ENCODE measurements at places on chromosomes 13 and 19. TPM values are rescaled to one million over a fixed set of nuclear protein-coding genes. Genes with fewer than 3 reads are reported as not detected.
A peak's percentile ranks its signal among the peaks of the same experiment; 100 is the strongest.

- no peak for DNase-seq
- H3K27ac ChIP-seq: no peak overlapping the region
- H3K4me3 ChIP-seq: no peak overlapping the region
- peaks cover 4% of the 10 kb centered on the region for H3K4me1 ChIP-seq
- no peaks in the 10 kb centered on the region for H3K27me3 ChIP-seq
- no peaks in the 10 kb centered on the region for H3K36me3 ChIP-seq
Measured at GRCh38 chr13:30565658-30566057, 52.1 kb upstream of the USPL1 start.

CYP4F2 gene
- polyA plus RNA-seq: 0.34 TPM

DNA sequence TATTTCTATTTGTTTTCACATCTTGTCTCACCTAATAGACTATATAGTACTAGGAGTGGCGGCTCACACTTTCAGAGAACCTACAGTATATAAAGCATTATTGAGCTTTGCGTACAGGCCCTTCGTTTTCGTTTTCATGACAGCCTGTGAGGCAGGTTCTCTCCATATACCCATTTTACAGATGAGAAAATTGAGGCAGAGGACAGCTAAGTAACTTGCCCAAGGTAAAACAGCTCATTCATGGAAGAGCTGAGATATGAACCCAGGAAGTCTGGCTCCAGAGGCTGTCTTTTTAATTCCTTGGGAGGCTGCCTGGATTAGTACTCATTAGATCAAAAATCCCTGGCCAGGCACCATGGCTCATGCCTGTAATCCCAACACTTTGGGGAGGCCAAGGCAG lies 28.9 kb downstream of the FAAP24 start:
- no peaks in the 10 kb centered on the region for H3K4me1 ChIP-seq
- H3K27ac ChIP-seq: no peak overlapping the region
- no peak overlapping the region for H3K4me3 ChIP-seq
- H3K36me3 ChIP-seq: no peaks in the 10 kb centered on the region
- H3K27me3 ChIP-seq: no peaks in the 10 kb centered on the region
- DNase-seq: no peak

DNA sequence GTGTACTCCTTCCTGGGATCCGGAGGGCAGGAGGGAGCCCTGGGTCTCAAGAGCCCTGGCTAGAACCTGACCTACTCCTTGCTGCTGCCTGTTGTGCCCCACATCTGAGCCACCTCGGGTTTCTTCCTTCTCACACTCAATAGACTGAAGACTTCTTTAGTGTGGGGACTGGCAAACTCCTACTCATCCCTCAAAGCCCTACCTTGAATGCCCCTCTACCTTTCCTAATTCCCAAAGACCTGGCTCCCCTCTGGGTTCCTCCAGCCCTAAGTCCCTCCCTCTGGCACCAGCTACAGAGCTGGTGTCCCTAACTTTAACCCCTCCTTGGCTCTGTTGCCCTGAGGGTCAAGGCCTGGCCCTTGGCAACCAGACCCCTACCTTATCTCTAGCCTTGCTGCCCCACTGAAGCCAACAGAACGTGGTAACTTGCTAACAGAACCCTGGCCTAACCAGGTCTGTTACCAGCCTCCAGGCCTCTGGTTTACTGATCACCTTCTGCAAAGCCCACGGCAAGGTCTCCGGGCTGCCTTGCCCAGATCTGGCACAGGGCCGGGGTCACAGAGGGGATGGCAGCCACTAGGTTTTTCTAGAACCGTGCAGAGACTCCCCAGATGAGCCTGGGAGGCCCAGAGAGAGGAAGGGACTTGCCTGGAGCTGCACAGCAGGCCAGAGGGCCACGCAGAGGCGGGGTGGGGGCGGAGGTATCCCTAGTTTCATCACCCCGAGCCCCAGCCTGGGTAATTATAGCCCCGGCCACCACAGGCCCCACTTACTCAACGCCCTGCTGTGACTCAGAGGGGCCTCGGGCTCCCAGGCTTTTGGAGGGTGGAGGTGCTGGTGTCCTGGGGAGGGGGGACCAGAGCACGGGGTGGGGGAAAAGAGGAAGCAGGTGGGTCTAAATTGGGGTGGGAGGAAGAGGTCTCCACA lies 15.3 kb downstream of the ZBTB7A start:
- DNase-seq: peak; percentile 66
- peak overlapping the region; percentile 17 for H3K4me3 ChIP-seq
- H3K36me3 ChIP-seq: no peaks in the 10 kb centered on the region
- no peak overlapping the region for H3K27ac ChIP-seq

DNA sequence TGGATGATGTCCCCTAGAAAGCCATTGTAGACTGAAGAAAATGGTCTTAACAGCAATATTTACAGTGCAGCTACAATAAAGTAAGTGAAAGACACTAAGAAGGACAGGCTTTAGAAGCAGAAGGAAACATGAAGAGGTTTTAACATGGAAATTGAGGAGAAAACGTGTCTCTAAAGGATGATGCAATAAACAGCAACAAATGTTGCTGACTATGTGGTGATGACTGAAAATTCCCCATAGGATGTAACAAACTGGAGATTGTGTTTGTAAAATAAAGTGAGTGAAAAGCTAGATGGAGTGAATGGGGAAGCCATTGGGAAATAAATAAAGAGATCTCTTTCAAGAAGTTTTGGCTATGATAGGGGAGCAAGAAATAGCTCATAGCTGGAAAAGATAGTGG lies 186.7 kb upstream of the IPO5 start:
- no peak for DNase-seq
- no peak overlapping the region for H3K27ac ChIP-seq
- no peaks in the 10 kb centered on the region for H3K4me1 ChIP-seq
- H3K4me3 ChIP-seq: no peak overlapping the region
- no peaks in the 10 kb centered on the region for H3K36me3 ChIP-seq

DNA sequence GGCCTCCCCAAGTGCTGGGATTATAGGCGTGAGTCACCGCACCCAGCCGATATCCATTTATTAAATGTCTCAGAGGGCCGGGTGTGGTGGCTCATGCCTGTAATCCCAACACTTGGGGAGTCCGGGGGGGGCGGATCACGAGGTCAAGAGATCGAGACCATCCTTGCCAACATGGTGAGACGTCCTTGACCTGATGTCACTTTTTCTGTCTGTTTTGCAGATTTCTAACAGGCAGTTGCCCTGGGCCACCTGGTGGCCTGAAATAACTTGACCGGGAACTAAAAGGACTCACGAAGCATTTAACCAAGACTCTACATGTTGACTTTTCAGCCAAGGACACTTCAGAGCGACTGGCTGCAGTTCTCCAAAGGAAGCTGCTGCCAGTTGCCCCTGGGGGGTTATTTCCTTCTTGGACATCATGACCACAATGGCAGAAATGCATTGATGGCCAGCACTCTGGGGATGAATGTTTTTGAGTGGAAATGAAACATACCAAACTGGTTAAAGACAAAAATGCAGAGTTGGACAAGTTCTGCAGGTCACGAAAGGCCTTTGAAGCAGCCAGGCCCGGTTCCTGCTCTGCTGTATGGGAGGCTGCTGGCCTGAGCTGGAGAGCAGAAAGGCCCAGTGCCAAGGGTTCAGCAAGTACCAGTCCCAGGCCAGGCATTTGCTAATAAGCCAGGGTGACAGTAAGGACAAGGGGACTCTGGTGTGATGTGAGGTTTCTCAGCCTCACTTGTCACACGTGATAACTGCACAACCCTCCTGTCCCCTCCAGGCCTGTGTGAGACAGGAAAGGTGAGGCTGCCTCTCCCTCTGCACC lies 8.3 kb downstream of the ZNF837 start:
- no peak overlapping the region for H3K27ac ChIP-seq
- H3K36me3 ChIP-seq: no peaks in the 10 kb centered on the region
- no peak overlapping the region for H3K4me3 ChIP-seq

GRCh38 chr13:106156468-106156867 lies 379.0 kb downstream of the EFNB2 start:
- DNase-seq: no peak
- H3K36me3 ChIP-seq: no peaks in the 10 kb centered on the region
- H3K4me3 ChIP-seq: no peak overlapping the region
- H3K27ac ChIP-seq: no peak overlapping the region

PRSS57 gene
- polyA plus RNA-seq: 0.20 TPM

CEACAM4 gene
- polyA plus RNA-seq: 0.28 TPM

DNA sequence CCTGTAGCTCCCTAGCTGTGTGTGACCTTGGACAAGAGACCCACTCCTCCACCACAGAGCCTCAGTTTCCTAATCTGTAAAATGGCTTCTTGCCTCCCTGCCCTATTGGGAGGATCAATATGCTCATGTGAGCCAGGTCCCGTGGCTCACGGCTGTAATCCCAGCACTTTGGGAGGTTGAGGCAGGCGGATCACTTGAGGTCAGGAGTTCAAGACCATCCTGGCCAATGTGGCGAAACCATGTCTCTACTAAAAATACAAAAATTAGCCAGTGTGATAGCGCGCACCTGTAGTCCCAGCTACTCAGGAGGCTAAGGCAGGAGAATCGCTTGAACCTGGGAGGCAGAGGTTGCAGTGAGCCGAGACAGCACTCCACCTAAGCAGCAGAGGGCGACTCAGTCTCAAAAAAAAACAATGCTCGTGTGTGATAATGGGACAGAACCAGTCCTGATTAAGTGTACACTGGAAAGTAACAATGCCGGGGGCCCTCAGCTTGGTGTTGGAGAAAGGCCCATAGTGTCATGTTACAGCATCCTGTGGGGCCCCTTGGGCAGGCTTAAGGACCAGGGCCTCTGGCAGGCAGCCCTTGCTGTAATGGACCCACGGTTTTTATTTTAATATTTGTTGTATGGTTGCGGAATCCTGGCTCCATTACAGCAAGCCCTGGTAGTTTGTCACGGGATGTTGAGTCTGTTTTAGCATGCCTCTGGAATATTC lies 6.8 kb downstream of the RPS11 start:
- H3K4me3 ChIP-seq: no peak overlapping the region
- peaks cover 7% of the 10 kb centered on the region for H3K36me3 ChIP-seq
- DNase-seq: peak; percentile 81
- no peaks in the 10 kb centered on the region for H3K27me3 ChIP-seq
- no peak overlapping the region for H3K27ac ChIP-seq
- H3K4me1 ChIP-seq: peaks cover 14% of the 10 kb centered on the region

ALKBH7 gene
- polyA plus RNA-seq: 66.5 TPM

FSD1 gene
- 1.2 TPM for polyA plus RNA-seq

GRCh38 chr13:48264058-48264457 lies 31.1 kb downstream of the ITM2B start:
- DNase-seq: no peak
- no peak overlapping the region for H3K4me3 ChIP-seq
- H3K36me3 ChIP-seq: peaks cover 5% of the 10 kb centered on the region
- H3K27me3 ChIP-seq: no peaks in the 10 kb centered on the region

DNA sequence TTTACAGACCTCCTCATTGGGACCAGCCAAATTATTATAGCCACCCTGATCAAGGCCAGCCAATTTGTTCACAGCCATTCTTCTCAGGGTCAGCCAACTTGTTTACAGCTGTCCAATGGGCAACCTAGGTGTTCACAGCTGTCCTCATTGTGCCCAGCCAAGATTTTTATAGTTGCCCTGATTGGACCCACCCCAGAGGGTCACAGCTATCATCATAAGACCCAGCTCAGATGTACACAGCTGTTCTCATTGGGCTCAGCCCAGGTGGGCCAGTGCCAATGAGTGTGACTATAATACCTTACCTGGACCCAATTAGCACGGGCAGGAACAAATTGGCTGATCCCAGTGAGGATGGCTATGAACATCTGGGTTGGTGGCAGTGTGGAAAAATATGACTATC lies 1151.8 kb downstream of the UQCRFS1 start:
- H3K27me3 ChIP-seq: no peaks in the 10 kb centered on the region
- H3K4me1 ChIP-seq: no peaks in the 10 kb centered on the region
- no peaks in the 10 kb centered on the region for H3K36me3 ChIP-seq
- H3K4me3 ChIP-seq: no peak overlapping the region

ZNF66 gene
- polyA plus RNA-seq: 9.8 TPM

DNA sequence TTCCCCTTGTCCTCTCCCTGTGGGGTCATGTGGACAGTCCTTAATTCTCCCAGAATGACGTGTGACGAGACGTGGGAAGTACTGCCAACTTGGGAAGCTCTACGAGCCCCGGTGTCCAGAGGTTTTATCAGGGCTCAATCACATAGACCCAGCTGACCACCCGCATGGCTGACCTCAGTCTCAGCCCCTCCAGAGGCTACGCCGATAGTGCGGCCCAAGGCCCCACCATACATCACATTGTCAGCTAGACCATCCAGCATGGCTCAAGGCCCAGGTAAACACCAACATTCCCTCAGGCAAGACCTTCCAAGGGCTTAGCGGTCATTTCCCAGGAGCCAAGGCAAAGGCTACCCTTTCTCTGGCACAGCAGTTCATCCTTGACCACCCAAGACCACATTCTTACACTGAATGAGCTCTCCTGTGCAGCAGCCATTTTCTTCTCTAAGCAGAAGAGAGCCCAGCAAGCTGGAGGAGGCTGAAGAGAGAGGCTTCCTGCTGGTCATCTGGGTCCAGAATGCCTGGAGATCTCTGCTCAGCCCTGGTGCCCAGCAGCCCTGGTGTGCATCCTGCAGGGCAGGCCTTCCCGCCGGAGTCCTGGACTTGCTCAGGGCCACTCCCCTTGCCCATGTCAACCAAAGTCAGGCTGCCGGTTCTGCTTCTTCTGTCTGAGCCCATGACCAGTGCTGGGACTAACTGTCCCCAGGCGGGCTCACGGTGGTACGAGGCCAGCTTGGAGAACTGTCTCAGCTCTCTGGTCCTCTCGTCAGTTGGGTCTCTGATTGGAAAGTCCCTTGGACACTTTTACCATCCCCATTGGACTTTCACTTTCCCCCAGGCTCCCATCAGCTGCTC lies 7.9 kb upstream of the F10 start:
- H3K27me3 ChIP-seq: peaks cover 14% of the 10 kb centered on the region
- DNase-seq: no peak
- no peak overlapping the region for H3K4me3 ChIP-seq

DNA sequence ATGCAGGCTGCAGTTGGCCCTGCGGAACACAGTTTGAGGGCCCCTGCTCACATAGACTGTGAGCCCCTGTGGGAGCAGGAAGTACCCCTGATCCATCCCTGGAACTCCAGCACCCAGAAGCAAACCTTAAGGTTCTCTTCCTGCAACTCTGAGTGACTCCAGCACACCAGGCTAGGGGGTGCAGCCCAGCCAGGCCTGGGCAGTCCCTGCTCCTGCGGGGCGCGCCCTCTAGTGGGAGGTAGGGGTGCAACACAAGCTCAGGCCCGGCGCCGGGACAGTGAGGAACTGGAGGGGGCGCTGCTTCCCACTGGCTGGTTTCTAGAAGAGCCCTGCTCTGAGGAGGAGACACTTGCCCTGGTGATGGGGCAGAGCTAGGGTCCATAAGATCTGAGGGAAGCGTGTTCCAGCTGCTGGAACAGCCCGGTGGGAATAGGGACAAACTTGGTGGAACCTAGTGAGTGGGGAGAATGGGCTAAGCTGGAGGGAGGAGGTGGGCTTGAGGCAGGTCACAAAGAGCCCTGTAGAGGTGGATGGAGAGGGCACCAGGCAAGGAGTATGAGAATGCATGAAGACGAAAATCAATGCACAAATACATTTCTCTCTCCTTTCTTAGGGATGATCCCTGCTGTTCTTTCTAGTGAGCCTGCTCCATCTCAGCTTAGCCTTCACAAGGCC lies 5.0 kb downstream of the ZSCAN5A start:
- H3K27ac ChIP-seq: no peak overlapping the region
- H3K4me3 ChIP-seq: no peak overlapping the region
- no peaks in the 10 kb centered on the region for H3K36me3 ChIP-seq
- DNase-seq: no peak

Data from left lung (tissue), 14 donors.